Stimulated activated CD8-positive, alpha-beta memory T cell treated with anti-CD3 and anti-CD28 coated beads, Interleukin-7, amount 100 ng/mL, for 4 hours (primary cell): ENCODE measurements at places on chromosomes 13 and 19.
A peak's percentile ranks its signal among the peaks of the same experiment; 100 is the strongest.

- no peak for DNase-seq
Observed at GRCh38 chr13:28579322-28579721, 79.6 kb upstream of the POMP start.

- no peak for DNase-seq
Observed at GRCh38 chr19:43723588-43723987, 7.7 kb downstream of the IRGC start.

DNA sequence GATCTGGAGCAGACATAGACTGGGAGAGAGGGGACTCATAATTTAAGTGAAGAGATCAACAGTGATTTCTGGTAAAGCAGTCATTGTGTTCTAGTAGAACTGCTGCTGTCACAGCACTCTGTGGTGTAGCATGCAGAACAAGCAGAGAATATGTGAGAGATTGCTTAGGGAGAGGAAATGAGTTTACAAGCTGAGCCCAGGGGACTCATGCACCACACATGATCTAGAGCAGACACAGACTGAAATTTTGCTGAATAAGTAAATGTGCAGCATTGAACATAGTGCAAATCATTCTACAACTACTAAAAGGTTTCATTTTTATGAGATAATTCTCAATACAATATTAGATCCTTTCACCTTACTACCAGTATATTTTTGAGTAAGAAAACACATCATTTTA lies 125.7 kb downstream of the MYO16 start:
- DNase-seq: no peak

- DNase-seq: no peak
Observed at GRCh38 chr19:7230826-7231225, 63.4 kb downstream of the INSR start.

- DNase-seq: no peak
Observed at GRCh38 chr13:113488283-113488682, 2.2 kb downstream of the DCUN1D2 start.

DNA sequence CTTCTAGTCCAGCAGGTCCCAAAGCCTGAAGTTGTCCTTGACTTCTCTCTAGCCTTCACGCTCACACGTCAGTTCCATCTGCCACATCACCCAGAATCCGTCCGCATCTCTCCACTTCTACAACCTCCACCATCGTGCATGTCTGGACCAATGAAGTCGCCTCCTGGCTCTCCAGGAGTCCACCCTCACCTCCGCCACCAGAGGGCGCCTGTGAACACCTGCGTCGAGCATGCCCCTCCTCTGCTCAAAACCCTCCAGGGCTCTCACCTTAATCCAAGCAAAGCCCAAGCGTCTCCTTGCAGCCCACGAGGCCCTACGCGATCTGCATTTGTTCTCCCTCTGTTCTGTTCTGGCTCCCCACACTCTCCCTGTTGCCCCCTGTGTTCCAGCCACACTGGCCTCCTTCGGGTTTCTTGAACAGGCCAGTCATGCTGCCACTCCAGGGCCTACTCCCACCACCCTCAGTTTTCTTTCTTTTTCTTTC lies 3.7 kb downstream of the USHBP1 start:
- peak; percentile 76 for DNase-seq

DNA sequence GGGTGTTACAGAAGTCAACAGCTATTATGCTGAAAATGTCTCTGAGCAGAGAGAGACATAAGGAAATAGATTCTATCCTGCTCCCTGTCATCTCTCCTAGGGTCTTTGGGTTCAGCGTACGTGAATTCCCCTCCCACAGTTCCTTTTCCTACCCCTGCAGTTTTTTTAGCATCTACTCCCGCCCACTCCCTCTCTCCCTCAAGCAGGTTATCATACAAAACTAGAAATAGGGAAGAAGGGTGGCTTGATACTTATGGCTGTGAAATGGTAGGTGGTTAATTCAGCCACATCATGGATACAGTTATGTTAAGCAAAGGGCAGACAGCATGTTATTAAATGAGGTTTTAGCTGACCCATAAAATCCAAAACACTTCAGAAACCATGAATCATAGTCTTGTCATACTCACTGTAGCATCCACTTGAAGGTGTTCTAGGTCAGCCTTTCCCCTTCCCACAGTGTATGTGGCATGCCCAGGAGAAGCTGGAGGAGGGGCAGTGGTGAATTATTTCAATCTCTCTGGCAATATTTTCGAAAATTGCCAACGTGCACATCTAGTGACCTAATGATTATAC lies 236.8 kb upstream of the SERP2 start:
- no peak for DNase-seq

DNA sequence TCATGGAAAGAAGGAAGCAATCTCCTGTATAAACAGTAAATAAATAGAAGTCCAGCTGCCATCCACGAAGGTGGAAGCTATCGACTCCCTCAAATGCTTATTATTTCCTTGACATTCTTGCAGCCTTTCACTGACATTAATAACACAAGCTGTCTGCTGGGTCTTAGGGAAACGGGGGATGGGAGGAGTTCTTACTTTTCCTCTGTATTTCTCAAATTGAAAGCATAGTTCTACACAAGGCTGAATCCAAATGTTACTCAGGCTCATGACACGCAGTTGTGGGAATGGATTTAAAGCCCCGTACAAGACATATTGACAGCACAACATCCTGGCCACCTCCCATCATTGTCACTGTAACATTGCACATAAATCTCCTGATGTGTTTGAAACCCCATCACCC lies 4.0 kb downstream of the SERPINE3 start:
- no peak for DNase-seq

- no peak for DNase-seq
Observed at GRCh38 chr19:37953171-37953917, 46.3 kb downstream of the SIPA1L3 start.

- DNase-seq: no peak
Observed at GRCh38 chr19:48591021-48591420, 15.5 kb upstream of the SPACA4 start.

GRCh38 chr13:114194853-114195252 lies 15.8 kb downstream of the CFAP97D2 start:
- no peak for DNase-seq

DNA sequence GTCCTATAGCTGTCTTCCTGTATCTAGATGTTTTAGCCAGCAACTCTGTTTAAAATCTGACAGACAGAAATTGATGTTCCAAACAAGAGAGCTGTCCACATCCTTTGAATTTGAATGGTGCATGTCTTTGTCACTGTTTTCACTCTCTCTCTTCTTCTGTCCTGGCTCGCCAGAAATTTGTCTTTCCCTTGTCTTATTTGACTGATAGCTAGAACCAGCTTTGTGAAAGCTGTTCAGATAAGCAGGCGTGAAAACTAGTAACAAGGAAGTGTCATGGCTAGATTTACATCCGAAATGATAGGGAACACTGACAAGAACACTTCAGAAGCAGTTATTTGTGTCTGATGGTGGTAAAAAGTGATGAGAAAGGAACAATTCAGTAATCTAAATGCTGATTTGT lies 354.9 kb upstream of the SLITRK1 start:
- no peak for DNase-seq

DNA sequence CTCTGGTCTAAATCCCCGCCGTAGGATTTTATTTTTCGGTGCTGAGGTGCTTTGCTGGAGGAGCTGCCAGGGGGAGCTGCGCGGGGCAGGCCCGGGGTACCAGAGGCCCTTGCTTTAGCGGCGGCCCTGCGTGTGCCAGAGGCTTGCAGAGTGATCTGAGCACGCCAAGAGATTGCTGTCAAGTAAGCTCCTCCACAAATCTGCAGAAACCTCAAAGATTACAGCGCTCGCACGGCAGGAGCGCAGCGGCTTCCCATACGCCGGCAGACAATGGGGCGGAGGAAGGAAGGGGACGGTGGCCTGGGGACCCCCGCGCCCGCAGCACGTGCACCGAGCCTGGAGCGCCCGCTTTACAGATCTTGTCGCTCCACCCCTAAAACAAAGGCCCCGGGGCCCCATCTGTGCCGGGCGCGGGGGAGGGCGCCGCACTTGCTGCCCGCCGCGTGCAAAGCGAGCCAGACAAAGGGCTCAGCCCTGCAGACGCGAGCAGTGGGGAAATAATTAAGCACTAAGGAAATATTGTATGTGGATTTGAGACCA lies 9.1 kb upstream of the C19orf12 start:
- DNase-seq: peak; percentile 15

- DNase-seq: no peak
Observed at GRCh38 chr19:42281146-42281826, 12.2 kb downstream of the CIC start.

DNA sequence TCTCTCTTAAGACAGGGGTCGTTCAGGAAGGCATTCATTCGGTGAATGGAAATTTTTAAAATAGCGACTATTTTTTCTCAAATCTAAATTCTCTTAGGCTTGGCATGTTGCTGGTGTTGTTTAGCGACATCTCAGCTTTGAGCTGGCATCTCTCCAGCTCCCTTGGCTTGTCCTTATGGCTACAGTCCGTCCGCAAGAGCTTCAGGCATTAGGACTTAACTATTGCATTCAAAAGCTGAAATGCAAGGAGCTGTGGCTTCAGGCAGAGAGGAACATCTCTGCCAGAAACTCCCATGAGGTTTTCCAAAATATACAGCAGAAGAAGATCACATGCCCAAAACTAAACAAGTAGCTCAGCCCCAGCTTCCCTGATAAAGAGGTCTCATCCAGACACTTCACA lies 578.5 kb downstream of the EFNB2 start:
- DNase-seq: no peak

DNA sequence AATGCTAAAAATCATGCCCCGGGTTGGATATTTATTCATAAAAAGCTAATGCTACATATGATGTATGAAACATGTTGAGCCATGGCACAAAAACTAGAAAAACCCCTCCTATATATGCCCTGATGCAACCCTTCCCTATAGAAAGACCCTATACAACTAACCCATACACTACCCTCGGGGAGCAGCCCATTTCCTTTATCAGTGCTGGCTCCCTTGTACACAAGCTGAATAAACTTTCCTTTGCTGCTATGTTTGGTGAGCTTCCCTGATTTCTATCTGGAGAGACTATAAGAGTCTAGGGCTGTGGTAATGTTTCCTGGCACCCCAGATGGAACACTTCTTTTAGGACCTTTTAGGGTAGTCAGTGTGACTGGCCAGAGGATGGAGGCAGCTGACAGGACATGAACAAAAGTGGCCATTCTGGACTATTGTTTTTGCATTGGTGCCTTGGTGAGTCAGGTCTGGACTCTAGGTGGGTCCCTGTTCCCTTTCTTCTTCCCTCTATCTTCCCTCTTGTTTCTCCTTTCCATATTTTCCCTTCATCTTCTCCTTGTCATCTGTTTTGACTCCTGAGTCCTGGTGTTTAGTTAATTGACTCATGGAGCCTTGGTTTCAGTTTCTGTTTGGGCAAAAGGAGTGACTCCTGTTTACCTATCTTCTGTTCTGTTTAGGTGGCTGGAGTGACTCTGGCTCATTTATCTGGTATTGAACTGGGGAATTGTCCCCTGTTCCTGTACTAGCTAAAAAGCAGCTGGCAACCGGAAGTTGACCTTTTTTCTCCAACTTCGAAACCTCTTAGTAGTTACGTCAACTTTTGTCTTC lies 1321.8 kb upstream of the PCDH9 start:
- DNase-seq: no peak

DNA sequence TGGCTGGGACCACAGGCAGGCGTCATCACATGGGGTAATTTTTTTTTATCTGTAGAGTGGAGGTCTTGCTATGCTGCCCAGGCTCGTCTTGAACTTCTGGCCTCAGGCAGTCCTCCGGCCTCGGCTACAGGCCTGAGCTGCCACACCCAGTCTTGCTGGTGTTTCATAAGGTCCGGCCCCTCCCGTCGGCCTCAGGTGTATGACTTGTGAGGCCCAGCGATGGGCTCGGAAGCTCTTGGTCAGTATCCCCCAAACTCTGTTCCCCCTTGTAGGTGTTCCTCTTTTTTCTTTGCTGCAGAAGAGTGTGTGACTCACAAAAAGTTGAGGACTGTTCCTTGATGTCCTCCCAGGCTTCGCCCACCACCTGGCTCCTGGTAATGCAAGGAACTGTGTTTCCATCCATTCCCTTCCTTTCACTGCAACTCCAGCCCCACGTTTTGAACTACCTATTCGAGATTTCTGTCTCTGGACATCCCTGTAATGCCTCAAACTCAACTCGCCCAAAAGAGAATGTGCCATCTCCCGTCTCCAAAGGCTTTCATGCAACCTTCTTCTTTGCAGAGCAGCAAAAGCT lies 5.0 kb downstream of the USF2 start:
- DNase-seq: no peak

- DNase-seq: no peak
Observed at GRCh38 chr19:44975444-44975843, 20.3 kb downstream of the CLPTM1 start.

- no peak for DNase-seq
Observed at GRCh38 chr13:40483601-40484000, 182.8 kb downstream of the FOXO1 start.

DNA sequence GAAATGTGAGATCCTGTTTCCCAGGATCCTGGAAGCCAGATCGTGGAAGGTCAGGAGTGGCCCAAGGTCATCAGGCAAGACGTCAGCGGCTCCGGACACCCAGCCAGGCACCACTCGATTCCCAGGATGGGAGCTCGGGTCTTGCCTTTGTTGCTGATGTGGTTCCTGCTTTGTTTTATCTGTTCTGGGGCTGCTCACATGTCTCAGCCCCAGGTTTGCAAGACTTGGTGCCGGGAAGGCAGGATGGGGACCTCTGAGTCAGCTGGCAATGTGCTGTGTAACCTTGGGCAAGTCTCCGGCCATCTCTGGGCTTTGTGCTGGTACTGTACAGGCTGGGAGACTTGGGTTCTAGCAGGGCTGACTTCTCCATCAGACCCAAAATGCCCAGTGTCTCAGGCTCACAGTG lies 1.4 kb upstream of the FCHO1 start:
- DNase-seq: no peak

GRCh38 chr13:48194379-48194754 lies 38.6 kb upstream of the ITM2B start:
- no peak for DNase-seq

DNA sequence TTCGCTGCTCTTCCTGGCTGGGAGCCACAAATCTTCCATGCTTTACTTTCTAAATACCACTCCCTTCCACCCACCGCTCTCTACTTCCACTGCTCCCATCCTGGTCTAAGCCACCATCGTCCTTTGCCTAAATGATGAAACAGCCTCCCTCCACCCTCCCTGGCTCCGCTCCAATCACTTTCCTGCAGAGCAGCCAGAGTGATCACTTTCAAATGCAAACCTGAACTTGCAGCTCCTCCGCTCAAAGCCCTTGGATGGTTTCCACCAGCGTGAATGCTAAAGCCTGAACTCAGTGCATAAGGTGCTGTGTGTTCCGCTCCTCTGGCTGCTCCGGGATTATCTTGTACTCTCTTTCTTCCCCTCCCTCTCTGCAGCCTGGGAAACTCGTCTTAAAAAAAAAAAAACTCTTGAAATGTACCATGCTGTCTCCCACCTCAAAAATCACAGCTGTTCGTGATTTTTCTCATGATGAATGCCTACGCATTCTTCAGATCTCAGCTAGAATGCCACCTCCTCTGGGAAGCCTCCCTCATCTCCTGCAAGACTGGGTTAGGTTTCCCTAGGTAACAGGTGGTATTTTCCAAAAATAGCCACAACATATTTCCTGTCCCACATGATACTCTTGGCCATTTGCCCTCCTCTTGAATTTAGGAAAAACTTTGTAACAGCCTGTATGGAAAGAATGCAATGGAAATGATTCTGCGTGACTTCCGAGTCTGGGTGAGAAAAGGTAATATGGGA lies 3.7 kb upstream of the SIN3B start:
- DNase-seq: no peak
